ENCODE measurements at places on chromosomes 13 and 19. TPM values are rescaled to one million over a fixed set of nuclear protein-coding genes. Genes with fewer than 3 reads are reported as not detected.

Gene F10
- 0.29 TPM for total RNA-seq

Gene LIM2
- total RNA-seq, result not detected

Gene FDX2
- total RNA-seq, result 14.7 TPM

Gene CDC42EP5
- 20.3 TPM for total RNA-seq

Gene LTBP4
- 16.6 TPM for total RNA-seq

Gene KLK2
- not detected for total RNA-seq

Gene RASAL3
- under 0.01 TPM for total RNA-seq

Gene CPT1C
- total RNA-seq, result 17.0 TPM

Gene SYNGR4
- not detected for total RNA-seq

Gene TUBB4A
- total RNA-seq, result not detected

Gene SCN1B
- total RNA-seq, result 5.6 TPM

Gene CDX2
- not detected for total RNA-seq

Gene ZNF99
- under 0.01 TPM for total RNA-seq

Gene IGSF23
- total RNA-seq, result not detected

Gene GPR18
- under 0.01 TPM for total RNA-seq

Gene NKG7
- not detected for total RNA-seq

Gene PTH2
- total RNA-seq, result not detected

Gene ZNF14
- 7.4 TPM for total RNA-seq

Gene TMEM259
- total RNA-seq, result 84.0 TPM

Gene MAP4K1
- under 0.01 TPM for total RNA-seq

Gene CYP4F3
- not detected for total RNA-seq

Gene FGF22
- not detected for total RNA-seq

Gene OR4F17
- total RNA-seq, result not detected

Gene PSG1
- 0.36 TPM for total RNA-seq
